Adrenal gland (tissue), 19 donors: ENCODE measurements at places on chromosomes 5 and 9.

GRCh38 chr5:156815988-156816599 lies 34.0 kb upstream of the PPP1R2B start:
- peak; percentile 47 for DNase-seq

DNA sequence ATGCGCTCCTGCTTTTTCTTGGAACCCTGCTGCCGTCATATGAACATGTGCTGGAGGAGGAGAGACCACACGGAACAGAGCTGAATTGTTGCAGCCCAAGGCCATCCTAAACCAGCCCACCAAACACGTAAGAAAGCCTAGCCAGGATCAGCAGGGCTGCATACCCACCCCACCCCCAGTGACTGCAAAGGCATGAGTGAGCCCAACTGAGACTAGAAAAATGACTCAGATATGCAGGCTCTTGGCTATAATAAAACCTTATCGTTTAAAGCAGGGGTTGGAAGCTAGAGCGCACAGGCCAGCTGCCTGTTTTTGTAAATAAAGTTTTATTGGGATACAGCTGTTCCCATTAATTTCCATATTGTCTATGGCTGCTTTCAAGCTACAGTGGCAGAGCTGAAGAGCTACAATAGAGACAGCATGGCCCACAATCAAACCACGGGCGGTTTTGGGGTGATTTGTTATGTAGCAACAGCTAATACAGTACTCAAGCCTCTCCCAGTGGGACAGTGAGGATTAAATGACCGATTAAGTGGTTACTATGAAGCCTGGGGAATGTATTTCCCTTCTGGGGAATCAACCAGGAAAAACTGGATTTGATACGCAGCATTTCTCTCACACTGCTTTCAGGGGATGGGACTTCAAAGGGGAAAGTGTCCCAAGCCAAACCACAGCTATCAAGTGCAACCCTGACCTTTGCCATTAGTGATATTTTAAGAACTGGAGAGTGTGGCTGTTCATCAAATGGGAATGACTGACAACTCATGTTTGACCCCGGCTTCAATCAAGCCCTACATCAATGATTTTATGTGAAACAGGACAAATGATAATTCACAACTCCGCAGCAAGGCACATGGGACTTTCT lies 6.3 kb downstream of the SHB start:
- DNase-seq = no peak

GRCh38 chr9:96062031-96062430 lies 186.5 kb downstream of the ERCC6L2 start:
- no peak for DNase-seq

DNA sequence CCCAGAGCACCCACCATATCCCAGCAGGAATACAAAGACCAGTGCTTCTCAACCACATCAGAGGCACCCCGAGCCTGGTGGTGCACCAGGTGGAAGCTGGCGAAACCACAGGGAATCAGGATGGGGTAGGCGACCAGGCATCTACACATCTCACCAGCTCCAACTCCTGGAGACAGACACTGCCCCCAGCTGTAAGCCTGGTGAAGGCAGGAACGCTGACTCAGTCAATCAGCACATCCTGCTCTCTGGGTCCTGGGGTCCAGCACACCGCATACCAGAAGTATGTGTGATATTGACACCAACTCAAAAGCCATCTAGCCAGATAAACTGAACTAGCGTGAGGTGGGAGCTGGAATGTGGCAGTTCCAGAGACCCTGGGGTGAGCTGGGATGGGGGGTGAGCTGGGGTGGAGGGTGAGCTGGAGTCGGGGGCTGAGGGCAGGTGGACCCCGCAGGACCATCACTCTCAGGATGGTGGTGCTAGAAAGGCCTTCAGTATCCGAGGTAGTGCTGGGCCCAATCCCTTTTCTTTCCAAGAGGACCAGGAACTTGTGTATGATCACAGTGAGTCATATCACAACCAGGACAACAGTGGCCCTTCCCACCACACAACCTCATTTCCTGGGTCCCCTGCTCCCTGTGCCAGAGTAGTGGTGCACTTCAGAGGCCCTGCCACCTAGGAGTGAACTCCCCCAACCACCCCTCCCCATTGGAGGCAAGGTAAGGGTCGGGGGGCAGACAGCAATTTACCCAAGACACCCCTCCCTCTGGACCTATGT lies 2.5 kb downstream of the DBN1 start:
- no peak for DNase-seq

DNA sequence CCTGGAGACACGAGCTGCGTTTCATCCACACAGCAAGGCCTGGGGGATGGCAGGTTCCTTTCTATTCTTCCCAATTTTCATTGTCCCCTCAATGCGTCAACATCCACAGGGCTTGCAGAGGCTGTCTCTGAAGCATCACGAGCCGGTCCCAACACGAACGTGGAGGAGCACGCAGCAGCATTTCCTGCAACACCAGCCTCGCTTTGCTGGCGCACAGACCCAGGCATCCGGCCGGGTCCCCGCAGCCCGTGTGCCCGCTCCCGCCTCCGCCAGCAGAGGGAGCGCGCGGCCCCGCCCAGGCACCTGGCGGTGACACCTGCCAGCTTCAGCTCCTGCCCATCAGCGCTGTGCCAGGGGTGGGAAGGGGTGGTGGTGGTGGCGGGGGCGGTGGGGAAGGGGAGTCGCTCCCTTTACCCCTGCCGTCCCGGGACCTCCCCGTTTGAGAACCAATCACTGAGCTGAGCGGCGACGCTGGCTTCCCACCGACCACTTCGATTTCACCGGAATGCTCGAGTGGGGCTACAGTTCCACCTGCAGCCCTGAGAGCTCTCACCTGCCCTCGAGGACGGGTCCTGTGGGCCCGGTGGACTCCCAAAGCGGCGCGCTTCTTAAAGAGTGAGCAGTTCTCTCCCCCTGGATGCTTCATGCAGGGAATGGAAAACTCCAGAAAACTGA lies 464.5 kb downstream of the ICE1 start:
- DNase-seq = no peak

GRCh38 chr5:8053270-8053669 lies 184.3 kb downstream of the MTRR start:
- no peak for DNase-seq

DNA sequence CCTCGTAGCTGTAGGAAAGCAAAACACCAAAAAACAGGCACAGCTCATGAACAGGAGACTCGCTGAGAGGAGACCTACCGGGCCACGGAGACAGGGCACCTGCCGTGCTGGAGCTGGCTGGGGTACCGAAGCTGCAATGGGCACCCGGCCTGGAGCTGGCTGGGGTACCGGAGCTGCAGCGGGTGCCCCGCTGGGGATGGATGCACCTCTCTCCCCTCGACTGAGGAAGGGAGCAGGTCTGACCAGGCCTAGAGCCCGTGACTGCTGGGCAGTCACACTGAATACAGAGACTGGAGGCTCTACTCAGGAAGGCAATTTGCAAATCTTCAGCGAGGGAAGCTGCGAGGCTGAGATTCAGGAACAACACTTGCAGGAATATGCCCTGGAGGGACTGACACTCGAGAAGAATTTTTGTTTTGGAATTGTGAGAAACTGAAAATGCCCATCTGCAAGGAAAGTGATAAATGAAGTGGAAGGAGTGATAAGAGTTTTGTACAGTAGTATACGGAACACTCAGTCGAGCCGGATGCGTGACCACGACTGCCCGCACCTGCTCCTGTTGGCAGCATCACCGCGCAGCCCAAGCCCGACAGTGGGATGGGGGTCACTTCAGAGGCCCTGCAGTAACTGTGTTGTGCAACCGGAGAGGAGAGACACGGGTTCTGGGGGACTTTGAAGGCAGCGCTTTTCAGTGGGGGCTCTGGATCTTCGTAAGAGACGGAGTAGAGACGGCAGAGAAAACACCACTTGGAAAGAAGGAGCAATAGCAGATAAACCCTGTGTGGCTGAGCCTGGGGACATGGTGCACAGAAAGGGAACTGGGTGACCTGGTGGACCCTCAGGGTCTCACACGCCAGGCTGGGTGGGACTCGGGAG lies 27.9 kb upstream of the LPCAT1 start:
- DNase-seq = no peak

DNA sequence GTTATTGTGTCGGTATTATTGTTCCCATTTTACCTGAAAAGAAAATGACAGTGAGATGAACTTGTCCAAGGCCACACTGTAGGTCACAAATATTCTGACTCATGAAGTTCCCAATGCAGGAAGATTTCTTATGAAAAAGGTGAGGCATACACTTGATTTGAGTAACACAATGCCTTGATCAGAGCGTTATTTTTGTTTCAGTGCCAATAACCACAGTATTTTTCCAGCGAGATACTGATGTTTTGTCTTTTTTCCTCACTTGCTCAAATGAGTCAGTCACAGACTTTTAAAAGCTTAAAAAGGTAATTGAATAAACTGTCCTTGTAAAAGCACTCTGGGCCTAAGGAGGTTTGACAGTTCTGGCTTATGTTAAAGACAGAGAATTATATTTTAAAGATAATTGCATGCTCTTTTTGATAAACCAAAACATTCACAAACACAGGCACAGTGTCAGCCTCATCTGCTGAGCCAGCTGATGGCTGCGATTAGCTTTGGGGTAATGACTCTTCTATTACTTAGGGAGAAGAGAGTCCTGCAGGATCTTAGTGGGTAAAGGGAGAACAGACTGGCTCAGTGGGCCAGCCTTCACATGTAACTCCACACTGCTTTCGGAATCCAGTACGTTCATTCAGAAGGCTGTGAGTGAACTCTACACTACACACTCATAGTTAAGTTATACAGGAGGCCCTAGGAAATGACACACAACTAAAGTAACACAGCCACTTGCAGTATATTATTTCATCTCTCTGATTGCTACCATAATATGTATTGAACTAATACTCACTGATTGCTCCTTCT lies 165.5 kb upstream of the CD180 start:
- DNase-seq = no peak

DNA sequence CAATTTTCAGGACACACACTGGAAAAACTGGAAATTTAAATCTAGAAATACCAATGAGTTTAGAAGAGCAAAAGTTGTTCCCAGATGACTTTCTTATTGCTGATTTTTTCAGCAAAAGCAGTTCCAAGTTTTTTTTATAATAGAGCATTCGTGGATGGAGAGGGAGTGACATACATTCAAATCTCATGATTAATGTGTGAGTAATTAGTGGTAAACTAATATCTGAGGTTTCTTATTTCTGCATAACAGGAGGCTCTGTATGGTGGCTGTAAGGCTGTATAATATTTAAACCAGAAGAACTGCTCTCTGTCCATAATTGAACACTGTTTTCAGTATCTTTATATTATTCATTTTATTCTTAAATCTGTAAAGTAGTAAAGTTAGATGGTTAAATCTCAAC lies 25.8 kb downstream of the LYSMD3 start:
- no peak for DNase-seq

DNA sequence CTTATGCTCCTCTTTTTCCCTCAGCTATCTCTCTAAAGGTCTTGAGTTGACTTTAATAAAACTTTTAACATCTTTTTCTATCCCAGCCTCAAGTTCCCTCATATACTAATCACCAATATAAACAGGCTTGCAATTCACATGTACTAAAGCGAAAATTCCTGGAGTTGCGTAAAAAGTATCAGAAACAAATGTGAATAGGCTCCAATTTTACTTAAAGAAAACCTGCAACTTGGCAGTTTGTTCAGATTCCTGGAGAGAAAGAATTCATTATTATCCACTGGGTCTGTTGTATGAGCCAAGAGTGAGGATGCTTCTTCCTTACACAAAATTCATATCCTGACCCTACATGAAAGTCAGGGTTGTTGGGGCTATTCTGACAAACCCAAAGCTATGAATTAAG lies 384.2 kb downstream of the DTWD2 start:
- no peak for DNase-seq

GRCh38 chr9:101664453-101664852 lies 69.7 kb upstream of the PPP3R2 start:
- no peak for DNase-seq

- DNase-seq = no peak
Measured at GRCh38 chr5:143121135-143121475, 282.4 kb downstream of the NR3C1 start.

DNA sequence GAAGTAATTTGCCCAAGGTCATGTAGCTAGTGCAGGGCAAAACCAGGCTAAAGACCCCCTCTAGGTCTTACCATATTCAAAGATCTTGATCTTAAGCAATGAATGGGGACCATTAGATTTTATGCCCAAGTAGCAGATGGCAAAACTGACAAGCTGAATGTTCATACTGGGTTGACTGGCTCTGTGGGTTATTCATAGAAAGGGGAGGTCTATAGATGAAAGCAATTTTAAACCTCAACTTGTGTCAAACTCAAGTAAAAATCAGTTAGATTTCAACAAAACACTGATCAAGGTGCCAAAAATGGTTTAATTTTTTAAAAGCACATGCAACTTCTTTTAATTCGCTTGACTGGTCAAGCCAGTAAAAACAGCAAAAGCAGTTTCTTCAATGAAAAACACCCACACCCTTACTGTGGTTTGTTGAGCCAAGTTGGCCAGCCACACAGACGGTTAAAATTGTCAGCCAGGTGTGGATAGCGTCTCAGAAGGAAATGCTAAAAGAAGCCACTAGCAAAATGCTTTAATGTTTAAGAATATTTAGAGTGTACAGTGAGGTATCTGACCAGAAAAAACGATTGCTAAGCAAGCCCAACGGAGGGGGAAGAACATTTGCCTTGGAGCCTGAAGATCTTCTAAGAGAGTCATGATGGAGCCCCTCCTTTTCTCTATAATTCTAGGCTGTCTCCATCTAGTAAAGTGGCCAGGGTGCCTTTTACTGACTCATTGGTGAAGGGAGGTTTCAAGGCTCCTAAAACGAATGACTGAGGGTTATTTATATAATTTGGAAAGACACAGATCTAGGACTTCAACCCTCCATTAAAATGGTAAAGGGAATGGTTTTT lies 539.6 kb upstream of the CLINT1 start:
- no peak for DNase-seq

DNA sequence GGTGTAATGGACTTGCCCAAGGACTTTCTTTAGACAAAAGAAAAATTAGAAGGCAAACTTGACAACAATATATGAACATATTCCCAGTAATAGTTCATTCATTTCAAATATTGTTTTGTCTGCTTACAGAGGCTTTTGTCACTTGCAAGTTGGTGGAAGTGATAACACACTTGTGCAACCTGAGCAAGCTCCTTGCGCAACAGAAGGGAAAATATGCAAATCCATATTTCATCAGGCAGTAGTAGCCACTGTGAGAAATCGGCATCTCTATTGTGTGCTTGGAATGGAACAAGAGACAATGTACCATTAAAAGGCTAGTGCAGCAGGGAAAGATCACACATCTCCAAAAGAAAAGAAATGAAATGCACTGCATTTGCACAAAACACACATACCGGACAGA lies 125.3 kb upstream of the RASEF start:
- DNase-seq = no peak

- DNase-seq = no peak
Measured at GRCh38 chr5:35012365-35012764, 35.4 kb downstream of the AGXT2 start.
